ENCODE measurements at places on chromosomes 5 and 9.

- no peak for DNase-seq
Observed at GRCh38 chr5:151697452-151697851, 10.7 kb upstream of the SPARC start.

- DNase-seq = no peak
Observed at GRCh38 chr9:3337515-3338225, 188.1 kb downstream of the RFX3 start.

DNA sequence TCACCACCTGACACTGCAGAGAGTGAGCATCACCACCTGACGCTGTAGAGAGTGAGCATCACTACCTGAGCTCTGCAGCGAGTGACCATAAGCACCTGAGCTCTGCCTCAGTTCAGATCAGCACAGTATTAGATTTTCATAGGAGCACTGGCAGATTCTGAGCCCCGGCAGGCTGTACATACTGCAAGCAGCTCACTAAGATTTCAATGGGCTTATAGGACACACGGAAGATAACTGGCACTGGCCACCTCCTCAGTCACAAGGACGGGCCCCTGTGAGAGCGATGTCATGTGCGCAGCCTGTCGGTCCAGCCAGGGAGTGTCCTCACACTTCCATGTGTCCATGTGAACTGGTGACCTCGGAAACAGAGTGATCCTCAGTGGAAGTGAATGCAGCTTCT lies 153.5 kb upstream of the IRX2 start:
- DNase-seq = no peak

- no peak for DNase-seq
Observed at GRCh38 chr9:13993632-13994185, 320.2 kb downstream of the NFIB start.
